ENCODE measurements at places on chromosomes 11 and 22.

- no peak for DNase-seq
These were observed 12.8 kb upstream of the FBXO3 start for GRCh38 chr11:33787076-33787475.

GRCh38 chr22:20959578-20960461 lies 7.2 kb upstream of the AIFM3 start:
- no peak for DNase-seq

GRCh38 chr11:46348566-46349401 lies 1.5 kb downstream of the DGKZ start:
- peak; percentile 46 for DNase-seq

DNA sequence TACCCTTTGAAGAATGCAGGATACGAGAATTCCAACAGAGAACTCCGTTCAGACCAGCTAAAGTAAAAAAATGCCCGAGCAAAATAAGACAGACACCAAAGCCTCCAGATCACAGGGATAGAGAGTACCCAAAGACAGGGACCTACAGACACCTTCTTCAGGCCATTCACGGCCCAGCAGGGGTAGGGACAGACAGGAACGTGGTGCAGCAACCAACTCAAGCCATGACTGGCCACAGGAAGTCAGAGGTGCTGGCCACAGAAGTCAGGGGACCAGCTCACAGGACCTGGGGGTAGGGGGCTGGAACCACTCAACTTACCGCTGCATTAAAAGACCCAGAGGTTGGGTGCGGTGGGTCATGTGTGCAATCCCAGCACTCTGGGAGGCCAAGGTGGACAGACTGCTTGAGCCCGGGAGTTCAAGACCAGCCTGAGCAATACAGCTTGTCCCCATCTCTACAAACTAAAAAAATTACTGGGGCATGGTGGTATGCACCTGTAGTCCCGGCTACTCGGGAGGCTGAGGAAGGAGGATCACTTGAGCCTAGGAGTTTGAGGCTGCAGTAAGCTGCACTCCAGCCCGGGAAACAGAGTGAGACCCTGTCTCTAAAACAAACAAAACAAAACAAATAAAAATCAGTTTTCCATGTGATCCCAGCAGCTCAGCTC lies 39.9 kb upstream of the COMT start:
- no peak for DNase-seq

- DNase-seq: no peak
These were observed 57.9 kb upstream of the PHF21B start for GRCh38 chr22:45067731-45068130.

DNA sequence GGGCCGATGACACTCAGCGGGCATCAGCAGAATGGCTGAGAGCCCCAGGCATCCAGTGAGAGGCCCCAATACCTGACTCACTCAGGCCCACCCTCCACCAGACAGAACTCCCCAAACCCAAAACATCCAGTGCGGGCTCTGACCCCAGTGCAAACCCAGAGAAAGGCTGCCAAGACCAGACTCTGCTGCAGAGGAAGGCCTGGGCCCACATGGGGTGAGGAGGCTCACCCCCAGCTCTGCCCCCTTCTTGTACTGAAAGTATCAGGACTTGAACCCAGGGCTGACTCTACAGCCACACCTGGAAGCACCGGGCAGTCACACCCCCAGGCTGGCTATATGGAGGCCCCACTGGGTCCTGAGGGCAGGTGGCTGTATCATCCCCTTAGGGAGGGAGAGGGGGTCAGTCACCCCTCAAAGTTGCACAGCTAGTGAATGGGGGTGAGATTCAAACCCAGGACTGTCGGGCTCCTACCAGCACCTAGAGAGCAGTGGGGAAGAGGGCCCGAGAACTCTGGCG lies 49.3 kb downstream of the IGLL1 start:
- no peak for DNase-seq

GRCh38 chr11:8253566-8253965 lies 10.1 kb downstream of the LMO1 start:
- no peak for DNase-seq

GRCh38 chr11:43074810-43075209 lies 237.0 kb upstream of the API5 start:
- no peak for DNase-seq

DNA sequence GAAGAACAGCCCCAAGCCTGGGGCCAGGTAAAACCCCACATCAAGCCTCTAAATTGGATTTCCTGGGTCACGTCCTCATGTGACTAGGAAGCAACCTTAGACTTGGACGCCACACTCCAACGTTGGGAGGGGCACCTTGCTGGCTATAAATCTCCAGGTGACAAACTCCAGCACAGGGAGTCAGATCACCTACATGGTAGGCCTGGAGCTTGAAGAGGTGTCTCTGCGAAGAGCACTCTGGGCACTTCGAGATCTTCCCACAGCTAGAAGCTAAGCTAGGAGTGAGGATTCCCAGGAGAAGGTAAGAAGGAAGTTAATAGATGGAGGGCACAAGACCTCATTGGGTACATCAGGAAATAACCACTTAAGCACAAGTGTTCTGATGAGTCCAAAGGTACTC lies 77.1 kb upstream of the GNAZ start:
- no peak for DNase-seq

DNA sequence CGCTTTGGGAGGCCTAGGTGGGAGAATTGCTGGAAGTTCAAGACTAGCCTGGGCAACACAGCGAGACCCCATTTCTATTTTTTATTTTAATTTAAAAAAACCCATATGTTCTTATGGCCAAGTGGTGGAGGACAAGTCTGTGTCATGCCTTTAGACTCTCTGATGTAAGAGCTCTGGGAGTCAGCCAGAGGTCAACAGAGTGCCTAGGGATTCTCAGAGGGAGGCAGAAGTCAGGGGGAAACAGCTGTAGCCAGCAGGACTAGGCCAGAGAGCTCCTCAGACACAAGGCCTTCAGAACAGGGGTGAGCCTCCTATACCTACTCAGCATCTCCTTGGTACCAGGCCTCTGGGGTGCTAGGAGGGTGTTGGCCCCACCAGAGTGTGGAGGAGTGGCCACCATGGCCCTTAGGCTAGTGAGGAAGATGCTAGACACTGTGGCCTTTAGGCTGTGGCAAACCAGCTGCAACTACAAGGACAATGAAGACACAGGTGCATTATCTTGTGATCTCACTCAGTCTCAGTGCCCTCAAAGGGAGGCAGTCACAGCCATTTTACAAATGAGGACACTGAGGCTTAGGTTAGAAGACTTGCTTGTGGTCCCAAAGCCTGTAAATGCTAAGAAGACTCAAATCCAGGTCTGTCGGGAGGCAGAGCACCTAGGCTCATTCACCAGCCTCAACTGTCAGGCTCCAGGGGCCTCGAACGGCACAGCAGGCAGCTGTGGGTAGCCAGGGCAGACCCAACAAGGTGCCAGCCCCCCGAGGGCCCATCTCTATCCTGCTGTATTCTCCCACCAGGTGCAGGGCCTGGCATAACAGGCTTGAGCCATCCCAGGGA lies 5.0 kb downstream of the ZP1 start:
- DNase-seq: no peak

DNA sequence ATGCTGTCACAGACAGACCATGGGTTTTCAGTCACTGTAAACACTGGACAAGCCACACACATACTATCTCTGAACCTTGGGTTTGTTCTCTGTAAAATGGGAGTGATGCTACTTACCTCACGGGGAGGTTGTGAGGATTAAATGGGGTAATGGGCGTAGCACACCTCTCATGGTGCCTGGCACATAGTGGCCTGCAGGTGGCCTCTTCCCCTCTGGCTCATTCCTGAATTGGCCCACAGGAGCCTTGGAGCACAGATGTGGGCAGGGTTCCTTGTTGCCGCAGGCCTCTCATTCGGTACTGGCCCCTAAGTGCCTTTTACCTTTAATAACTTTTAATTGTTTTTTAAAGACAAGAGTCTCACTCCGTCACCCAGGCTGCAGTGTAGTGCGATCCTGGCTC lies 11.7 kb downstream of the MICAL2 start:
- no peak for DNase-seq

DNA sequence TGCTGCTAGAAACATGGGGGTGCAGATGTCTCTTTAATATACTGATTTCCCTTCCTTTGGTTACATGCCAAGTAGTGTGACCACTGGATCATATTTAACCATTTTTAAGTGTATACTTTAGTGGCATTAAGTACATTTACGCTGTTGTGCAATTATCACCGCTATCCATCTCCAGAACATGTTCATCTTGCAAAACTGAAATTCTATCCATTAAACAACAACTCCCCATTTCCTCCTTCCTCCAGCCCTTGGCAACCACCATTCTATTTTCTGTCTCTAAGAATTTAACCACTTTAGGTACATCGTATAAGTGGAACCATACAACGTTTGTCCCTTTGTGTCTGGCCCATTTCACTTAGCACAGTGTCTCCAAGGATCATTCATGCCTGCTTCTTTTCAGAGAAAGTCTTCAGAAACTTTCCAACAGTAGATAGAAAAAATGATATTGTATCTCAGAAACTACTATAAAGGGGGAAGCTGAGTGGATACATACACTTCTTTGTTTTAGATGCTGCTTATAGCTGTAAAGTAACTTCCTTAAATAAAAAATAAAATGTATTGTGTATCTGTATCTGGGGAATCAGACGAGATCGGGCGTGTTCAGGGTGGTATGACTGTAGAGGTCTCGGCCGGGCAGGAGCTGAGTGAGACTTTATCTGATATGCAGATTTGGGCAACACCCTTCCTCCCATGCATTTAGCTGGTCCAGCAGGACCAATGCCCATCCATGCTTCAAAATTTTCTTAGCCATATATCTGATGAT lies 44.6 kb upstream of the ZBED5 start:
- no peak for DNase-seq

GRCh38 chr11:23988381-23989006 lies 508.4 kb upstream of the LUZP2 start:
- DNase-seq: no peak

- no peak for DNase-seq
These were observed 1.5 kb downstream of the SLC35F2 start for GRCh38 chr11:107856981-107857517.

DNA sequence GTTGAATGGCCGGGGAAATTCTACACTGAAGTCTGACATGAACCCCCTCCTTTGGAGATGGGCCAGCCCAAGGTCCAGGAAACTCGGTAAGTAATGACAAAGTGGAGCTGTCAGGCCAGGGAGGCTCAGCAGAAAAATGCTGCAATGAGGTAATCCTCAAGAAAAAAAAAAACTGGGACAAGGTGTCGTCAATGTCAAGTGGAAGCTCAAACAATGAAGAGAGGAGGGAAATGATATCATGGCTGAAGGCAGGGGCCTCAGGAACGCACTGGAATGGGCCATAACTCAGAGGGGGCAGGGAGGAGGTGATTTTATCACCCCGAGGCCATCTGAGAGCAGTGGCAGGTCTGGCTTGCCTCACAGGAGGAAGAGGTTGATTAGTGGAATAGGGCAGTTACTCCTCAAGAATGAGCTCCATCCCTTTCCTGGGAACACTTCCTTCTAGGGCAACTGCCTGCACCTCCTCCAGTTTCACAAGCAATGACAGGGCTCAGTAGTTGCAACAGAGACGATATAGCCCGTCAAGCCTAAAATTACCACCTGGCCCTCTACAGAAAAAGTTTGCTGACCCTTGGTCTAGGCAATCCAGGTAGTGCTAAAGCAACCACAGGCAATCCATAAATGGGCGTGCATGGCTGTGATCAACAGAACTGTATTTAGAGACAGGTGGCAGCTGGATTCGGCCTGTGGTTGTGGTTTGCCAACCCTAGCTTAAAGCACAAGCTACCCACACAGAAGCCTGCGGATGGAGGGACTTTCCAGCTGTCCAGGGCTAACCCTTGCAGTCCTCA lies 65.2 kb downstream of the FBXO7 start:
- no peak for DNase-seq

- DNase-seq: no peak
These were observed 31.5 kb downstream of the TRMU start for GRCh38 chr22:46366801-46367706.

DNA sequence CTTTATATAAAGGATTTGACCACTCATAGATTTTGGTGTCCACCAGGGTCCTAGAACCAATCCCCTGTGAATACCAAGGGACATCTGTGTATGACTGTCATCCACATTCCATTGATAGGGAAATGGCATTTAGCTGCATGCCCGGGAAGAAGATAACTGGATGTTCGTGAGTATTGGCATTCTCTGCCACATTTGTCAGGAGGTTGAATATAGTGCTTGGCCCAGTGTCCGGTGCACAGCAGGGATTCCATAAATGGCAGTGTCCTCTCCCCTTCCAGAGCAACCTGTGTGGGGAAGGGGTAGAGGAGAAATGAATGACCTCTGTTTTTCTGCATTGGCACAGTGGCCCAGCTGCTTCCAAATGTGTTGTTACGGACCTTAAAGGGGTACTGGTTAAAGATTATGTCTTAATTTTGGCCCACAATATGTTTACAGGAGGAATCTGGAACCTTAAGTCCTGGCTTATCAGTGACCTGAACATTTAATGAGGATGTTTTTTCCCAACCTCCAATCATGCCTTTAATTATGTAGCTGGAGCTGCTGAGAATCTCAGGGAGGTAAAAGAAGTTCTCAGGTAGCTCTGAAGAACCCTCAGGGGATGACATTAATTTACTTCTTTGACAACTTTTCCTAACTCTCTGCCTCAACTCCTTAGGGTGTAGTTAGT lies 33.6 kb upstream of the OR4B1 start:
- no peak for DNase-seq

DNA sequence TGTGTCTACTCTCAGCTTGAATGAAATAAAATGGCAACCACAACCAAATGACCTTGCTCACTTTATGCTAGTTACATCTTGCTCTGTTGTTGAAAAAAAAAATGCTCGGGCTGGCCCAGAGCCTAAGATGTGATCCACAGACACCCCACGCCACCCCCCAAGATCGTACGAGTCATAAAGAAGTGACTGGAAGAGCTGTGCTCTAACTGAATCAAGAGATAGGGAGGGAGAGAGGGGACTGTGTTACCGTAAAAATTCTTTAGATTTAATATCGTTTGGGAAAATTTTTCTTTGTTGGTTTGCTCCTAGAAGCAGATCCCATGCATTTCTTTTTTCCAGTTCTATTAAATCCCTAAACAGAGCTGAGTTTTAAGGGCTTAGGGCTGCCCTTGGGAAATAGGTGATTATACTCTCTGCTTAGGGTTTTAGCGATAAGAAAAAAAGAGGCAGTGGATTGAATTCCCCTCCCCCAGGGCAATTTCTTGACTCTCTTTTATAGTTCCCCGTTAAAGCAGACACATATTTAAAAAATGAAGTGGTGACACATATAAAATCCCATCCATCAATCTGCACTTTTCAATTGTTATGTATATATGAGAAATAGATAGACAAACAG lies 14.5 kb downstream of the MAML2 start:
- DNase-seq: no peak

GRCh38 chr22:37377138-37377537 lies 50.1 kb downstream of the ELFN2 start:
- DNase-seq: no peak

GRCh38 chr11:131025020-131025419 lies 108.7 kb upstream of the SNX19 start:
- no peak for DNase-seq

- no peak for DNase-seq
These were observed 148.3 kb downstream of the PGR start for GRCh38 chr11:100981196-100981824.

Measured in activated T-helper 9 cell treated with anti-CD3 and anti-CD28 coated beads, Interleukin-2, amount 50 U/mL, for 16 hours (primary cell).